IPS DF 6.9 (cell line): ENCODE measurements at places on chromosomes 6 and 20.

GRCh38 chr6:139903411-139904157, 529.1 kb upstream of the CITED2 start:
- no peak for DNase-seq

DNA sequence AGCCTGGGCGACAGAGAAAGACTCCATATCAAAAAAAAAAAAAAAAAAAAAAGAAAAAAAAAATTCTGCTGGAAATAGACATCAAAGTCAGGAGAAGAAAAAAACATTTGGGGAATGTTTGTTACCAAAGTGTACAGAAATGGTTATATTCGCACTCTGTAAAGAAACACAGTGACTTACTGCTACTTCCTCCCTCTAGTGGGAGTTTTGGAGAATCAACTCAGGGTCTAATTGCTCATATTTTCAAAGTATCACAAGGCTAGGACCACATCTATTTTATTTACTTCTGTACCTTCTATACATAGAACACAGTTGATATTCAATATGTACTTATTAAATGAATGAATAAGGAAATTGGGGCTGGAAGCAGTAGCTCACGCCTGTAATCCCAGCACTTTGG, 24.4 kb downstream of the ARG1 start:
- no peak for DNase-seq

- DNase-seq = no peak
These were observed 18.0 kb upstream of the SLCO4A1 start for GRCh38 chr20:62624325-62624690.

DNA sequence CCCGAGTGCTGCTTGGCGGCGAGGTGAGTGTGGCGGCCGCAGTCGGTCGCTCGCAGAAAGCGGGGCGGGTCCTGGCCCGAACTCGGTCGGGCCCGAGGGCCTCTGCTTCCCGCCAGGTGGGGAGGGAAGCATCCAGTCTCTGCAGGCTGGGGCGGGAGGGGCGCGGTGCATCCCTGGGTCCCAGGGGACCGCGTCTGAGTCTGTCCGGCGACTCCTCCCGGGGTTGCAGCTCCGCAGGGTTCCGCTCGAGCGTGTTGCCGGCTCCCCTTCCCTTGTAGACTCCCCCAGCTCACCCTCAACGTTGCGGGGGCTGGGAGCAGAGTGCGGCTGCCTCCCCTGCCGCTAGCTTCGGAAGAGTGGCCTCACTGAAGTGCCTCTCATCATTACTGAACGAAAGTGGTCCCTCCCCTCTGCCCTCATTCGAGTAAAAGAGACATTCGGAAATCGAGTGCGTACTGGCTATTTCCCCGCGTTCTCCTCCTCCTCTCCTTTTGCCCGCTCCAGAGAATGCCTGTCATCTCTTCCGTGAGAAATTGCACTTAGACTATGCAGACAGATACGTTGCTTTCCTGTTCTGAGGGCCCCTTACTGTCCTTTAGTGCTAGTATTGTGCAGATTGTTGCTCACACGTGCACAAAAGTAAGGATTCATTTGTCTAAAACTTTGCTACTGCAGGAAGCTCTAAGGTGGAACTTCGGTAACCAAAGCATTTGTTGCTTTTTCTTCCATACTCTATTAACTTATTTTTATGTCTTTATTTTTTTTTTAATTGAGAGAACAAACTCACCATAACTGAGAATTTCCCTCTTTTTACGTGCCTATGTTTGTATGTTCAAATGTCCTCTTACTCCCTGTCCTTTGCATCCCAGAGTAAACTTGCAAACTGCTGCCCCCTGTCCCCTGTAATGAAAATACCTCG, 751 bp downstream of the MAP3K4 start:
- no peak for DNase-seq

GRCh38 chr6:56268266-56268665, 20.9 kb upstream of the COL21A1 start:
- no peak for DNase-seq

DNA sequence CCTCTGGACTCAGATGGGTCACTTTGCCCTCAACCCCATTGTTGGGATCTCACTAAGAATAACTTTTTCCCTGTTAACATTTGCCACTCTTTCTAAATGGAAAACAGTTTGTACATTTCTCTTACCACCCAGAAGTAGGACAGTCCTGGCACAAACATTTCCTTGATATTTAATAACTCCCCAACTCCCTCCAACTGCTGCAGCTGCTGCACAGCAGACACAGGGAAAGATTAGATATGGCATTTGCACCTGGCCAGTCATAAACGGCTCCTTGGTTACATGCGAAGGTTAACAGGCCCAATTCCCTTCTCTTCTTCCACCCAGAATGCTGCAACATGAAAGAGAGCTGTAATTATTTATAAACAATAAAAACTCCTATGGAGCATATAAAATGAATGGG, 55.9 kb upstream of the SOX4 start:
- DNase-seq = no peak

DNA sequence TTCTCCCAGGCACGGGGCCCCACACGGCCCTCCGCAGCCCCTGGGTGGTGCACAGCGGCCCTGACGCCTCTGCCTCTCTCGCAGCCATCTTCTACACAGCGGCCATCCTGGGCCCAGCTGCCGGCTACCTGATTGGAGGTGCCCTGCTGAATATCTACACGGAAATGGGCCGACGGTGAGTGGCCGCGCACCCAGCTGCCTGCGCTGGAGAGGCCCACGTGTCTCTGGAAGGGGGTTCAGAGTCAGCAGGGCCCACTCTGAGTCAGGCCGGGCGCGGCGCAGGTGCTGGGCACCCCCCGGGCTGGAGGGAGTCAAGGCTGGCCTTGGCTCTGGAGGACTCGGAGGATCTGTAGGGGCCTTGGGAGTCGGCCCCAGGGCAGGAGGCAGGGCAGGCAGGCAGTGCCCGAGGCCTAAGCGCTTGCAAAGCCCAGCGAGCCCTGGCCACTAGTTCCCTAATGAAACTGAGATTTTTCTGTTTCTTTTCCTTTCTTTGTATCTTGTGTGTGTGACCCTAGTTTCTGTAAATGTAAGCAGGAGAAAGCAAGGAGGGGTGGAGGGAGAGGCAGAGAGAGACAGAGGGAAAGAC, 16.4 kb downstream of the SLCO4A1 start:
- DNase-seq = no peak

DNA sequence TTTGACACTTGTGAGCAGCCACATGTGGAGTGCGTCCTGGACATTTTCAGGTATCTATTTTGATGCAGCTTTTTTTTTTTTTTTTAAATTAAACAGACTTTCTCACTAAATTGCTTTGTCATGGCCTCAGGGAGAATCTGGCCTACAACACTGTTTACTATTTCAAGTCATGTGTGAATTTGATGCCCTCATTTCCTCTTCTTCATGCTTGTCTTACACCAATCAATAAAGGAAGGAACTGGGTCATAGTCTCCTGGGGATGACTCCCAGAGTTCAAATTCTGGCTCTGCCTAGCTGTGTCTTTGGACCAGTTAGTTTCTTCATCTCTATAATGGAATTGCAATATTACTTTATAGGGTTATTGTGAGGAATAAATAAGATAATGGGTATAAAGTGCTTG, 554.1 kb downstream of the PRKN start:
- DNase-seq = no peak

DNA sequence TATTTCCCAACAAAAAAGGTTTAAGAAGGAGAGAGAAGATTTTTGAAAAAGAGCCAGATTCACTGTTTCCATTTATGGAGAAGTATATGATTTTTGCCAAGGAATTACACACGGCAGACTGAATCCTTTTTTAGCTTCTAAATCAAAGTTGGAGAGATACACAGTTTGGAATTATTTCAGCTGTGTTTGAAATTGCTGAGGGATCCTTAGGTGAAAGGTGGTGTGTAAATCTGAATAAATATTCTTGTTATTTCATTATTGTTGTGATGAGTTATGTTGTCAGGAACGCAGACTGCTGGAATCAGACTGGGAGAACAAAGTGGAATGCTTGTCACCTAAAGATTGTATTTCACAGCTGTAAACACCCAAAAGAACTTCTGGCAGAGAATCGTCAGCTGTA, 168.5 kb upstream of the AKIRIN2 start:
- no peak for DNase-seq

GRCh38 chr6:162868397-162868796, 140.6 kb downstream of the PACRG start:
- DNase-seq = no peak

DNA sequence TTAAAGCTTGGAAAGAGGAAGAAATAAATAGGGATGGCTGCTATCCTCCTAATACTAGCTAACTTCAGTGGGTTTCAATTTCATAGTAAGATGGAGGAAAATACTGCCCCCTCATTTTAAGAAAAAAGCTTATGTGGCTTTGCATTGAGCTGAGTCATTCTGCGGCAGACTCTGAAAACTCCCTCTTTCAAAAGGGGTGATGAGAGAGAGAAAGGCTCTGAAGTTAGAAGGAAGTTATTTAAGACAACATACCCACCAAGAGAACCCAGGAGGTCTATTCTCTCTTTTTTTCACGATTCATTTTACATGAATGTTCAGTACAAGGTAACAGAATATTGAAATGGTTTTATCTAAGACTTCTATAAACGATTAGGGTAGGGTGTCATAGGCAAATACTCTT, 4.5 kb downstream of the PRDM13 start:
- no peak for DNase-seq

DNA sequence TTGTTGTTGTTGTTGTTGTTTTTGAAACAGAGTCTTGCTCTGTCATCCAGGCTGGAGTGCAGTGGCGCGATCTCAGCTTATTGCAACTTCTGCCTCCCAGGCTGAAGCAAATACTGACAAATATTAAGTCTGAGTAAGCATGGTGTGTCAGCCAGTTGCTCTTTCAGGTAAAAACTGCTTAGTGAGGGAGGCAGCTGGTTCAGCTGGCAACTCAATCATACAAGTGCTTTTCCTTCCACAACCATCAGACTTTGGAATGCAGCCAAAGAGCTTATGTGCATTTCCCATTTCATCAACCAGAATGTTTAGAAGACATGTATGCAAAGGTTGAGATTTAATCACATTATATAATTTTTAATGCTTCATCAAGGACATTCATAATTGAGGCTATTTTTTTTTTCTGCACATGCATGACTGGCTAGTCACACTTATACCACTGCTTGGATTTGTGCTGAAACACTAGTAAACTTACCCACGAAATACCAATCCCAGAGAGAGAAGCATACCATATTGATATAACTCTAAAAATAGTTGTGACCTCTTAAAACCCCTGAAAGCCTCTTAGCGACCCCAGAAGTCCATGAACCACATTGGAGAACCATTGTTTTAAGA, 56.0 kb downstream of the CLIC5 start:
- DNase-seq = no peak

DNA sequence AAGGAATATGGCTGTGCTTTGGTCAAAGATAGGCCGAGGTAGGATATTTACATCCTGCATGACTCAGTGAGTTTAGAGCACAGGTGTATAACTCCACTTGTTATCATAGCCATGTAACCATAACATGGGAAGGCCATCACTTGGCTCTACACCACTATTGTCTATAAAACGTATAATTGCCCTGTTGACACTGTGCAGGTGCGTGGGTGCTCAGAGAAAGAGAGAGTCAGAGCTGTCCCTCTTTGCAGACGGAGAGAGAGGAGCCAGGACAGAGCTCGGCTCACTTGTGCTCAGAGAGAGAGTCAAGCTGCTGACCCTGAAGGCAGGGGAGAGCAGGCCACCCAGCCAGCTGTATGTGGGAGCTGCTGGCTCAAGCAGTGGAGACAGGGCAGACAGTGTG, 46.0 kb downstream of the OR2B6 start:
- no peak for DNase-seq

DNA sequence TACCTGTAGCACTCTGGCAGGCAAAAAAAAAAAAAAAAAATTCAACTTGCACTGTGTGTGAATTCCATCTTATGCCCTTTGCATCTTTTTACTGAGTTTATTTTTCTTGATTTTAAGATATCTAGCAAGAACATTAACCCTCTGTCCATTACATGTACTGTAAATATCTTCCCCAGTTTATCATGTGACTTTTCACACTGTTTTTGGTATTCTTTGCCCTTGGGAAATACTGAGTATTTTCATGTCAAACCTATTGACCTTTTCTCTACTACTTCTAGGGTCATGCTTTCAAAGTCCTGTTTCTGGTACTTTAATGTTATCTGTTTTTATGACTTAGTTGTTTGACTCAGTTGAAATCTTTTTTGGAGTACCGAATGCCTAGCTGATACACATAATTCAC, 843 bp upstream of the HUS1B start:
- DNase-seq = no peak

GRCh38 chr6:116662202-116662601, 6.4 kb downstream of the ZUP1 start:
- no peak for DNase-seq

DNA sequence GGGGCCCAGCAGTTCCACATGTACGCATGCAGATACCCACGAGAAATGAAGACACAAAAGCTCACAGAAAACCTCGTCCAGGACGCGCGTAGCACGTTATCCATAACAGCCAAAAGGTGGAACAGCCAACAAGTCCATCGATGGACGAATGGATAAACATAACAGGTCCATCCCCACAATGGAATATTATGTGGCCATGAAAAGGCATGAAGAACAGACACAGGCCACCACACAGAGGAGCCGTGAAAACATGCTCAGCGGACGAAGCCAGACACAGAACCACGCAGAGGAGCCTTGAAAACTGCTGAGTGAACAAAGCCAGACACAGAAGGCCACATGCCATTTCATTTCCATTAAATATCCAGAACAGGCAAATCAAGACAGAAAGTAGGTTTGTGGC, 38.0 kb downstream of the SLC2A4RG start:
- DNase-seq = no peak

- no peak for DNase-seq
These were observed 54.9 kb downstream of the CSE1L start for GRCh38 chr20:49100972-49101371.

GRCh38 chr6:135939208-135939591, 87.7 kb downstream of the PDE7B start:
- DNase-seq = no peak

GRCh38 chr20:47237715-47238114, 118.8 kb downstream of the ZMYND8 start:
- DNase-seq = no peak

- no peak for DNase-seq
These were observed 92.3 kb downstream of the RNF182 start for GRCh38 chr6:14016935-14017625.

- DNase-seq = no peak
These were observed 49.8 kb upstream of the FANCE start for GRCh38 chr6:35402136-35402855.

- no peak for DNase-seq
These were observed 497.7 kb upstream of the MARCKS start for GRCh38 chr6:113359155-113360140.

- DNase-seq = no peak
These were observed 20.5 kb upstream of the AFDN start for GRCh38 chr6:167806061-167806700.

GRCh38 chr6:47414423-47415167, 63.0 kb upstream of the CD2AP start:
- no peak for DNase-seq

- DNase-seq = no peak
These were observed 78.7 kb upstream of the PRSS16 start for GRCh38 chr6:27168586-27169443.

DNA sequence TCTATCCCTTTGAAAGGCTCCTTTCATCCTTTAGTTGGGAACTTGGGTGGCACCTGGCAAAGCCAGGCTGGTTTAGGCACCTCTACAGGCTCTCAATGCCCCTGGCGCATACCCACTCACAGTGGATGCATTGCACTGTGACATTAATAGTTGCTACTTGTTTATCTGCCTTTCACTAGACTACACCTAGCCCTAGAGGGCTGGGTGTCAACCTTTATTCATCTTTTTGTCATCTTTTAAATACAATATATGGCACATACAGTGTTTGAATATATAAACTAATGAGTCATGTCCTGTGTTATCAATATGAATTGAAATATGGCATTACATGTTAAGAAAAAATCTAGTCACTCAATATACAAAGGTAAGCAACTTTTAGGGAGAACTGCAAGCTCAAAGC, 120.0 kb upstream of the BCLAF1 start:
- DNase-seq = no peak

GRCh38 chr20:36830791-36831691, 44.9 kb upstream of the TLDC2 start:
- DNase-seq = no peak
